ENCODE measurements at places on chromosomes 12 and 14.

- peak; percentile 40 for DNase-seq
Measured at GRCh38 chr14:30195941-30196340, 268.3 kb upstream of the PRKD1 start.

GRCh38 chr12:107318806-107319532, 225.6 kb upstream of the CRY1 start:
- DNase-seq, result no peak

- no peak for DNase-seq
Measured at GRCh38 chr14:95863295-95863694, 13.3 kb upstream of the TUNAR start.

GRCh38 chr12:126582231-126582630, 1517.0 kb downstream of the AACS start:
- no peak for DNase-seq

- DNase-seq, result no peak
Measured at GRCh38 chr12:119311878-119312277, 22.7 kb upstream of the CCDC60 start.

DNA sequence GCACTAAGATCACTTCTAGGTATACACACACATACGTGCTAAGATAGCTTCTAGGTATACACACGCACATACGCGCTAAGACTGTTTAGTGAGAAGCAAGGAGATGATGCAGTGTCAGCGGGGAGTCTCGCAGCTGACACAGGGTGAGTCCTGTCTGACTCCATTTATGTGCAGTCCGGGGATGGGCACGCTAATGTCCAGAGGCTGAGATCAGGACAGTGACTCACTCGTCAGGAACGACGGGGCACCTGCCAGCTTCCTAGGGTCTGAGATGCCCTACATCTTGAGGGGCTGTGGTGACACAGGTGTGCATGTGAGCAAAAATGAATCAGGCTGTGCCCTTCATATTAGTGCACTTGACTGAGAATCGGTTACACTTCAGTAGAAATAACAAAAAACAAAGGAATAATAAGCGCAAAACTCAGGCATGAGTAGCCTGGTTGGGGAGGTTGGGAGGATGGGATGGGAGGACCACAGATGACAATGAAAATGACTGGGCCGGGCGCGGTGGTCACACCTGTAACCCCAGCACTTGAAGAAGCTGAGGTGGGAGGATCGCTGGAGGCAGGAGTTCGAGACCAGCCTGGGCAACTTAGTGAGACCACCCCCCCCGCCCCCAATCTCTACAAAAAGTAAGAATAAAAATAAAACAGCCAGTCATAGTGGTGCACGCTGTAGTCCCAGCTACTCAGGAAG, 29.1 kb upstream of the ULK1 start:
- no peak for DNase-seq

GRCh38 chr12:117188961-117189724, 1.1 kb downstream of the FBXO21 start:
- DNase-seq, result no peak

GRCh38 chr12:22285846-22286245, 48.7 kb downstream of the ST8SIA1 start:
- no peak for DNase-seq

- no peak for DNase-seq
Measured at GRCh38 chr12:124077701-124078100, 104.7 kb downstream of the ZNF664 start.

Data from Kasumi-1 (cell line).